GM03348 (cell line): ENCODE measurements at places on chromosomes 12 and 14.

DNA sequence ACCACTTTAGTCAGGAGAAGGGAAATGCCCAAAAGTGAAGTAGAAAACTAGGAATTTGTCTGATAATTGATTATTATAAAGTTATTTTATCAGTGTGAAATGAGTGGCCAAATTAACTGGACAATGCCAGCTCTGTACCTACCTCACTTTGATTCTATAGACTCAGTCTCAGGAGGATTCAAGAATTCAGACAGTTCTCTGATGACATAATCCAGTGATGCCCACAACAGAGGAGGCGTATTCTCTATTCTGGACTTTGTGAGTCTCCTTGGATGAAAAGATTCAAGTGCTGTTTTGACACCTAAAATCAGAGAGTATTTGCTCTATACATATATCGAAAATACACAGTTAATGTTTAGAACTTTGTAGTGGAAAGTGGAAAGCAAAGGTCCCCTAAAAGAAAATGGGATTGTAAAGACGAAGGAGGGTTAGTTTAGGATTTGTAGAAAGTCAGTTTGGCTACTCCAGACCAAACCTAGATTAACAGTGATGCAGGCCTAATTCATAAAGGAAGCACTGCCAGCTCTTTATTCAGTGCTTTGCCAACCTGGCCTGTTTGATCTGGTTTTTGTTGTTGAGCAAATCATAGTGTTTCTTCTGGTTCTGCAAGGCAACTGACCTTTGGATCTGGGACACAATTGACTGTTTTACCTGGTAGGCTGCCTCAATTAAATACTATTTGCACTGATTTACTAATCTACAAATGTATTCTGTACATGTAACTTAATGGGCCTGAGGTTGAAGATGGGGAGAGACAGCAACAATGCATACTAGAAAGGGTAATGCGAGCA, 67.4 kb downstream of the DAD1 start:
- DNase-seq: no peak

DNA sequence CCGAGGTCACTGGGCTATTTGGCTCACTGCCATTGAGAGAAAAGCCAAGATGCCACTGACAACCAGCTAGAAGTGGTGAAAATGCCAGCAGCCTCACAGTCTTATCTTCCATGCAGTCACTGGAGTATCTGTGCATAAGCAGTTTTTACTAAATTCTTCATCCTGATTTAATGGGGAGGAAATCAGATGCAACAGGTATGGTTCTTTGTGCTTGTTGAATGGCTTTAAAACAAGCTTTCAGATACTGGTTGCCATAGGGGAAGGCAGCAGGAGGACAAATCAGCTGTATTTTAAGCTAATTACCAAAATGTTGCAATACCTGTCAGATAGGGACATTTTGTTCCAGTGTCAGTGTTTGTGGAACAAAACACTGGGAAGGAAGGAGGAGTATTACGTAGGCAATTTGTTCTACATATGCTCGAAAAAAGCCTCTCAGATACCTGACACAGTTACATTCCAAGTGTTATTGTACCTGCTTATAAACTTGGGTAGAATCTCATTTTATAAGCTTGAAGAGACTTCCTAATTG, 54.1 kb upstream of the ARHGAP5 start:
- no peak for DNase-seq

- no peak for DNase-seq
These were observed 41.8 kb downstream of the AMN start for GRCh38 chr14:102964152-102964730.

GRCh38 chr12:55707841-55708694, at the start of gene ITGA7:
TSS of gene ITGA7 (minus strand) at chr12:55707904. CDS start at chr12:55707682, 222 bp downstream.
- peak; percentile 85 for DNase-seq

DNA sequence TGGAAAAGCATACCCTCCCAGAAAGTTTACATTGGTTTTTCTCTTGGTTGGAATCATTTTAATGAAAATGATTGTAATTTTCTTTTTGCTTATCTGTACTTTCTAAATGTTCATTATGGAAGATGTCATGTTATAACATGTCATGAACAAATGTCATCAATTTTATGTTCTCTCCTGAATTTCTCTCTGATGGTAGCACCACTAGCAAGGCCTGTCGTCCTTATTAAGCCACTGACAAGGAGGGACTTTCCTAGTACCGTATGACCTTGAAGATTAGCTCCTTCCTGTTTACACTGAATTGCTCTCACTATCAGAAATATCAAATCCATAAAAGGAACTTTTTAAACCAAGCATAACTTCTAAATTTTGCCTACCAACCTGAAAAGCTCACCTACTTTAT, 99.0 kb downstream of the ESR2 start:
- no peak for DNase-seq

- peak; percentile 13 for DNase-seq
These were observed 233.5 kb downstream of the EFCAB11 start for GRCh38 chr14:89720741-89721729.

DNA sequence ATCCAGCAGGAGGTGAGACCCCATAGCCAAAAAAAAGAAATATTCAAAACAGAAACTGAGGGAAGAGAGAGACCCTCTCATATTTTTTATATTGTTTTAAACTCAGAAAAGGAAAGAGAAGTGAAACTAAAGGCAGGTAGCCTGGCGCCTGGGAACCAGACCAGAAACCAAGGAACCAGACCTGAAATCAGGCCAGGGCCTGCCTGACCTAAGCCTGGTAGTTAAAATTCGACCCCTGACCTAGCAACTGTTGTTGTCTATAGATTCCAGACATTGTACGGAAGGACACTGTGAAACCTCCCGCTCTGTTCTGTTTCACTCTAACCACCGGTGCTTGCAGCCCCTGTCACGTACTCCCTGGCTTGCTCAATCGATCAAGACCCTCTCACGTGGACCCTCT, 38.5 kb upstream of the CD163 start:
- DNase-seq: no peak

DNA sequence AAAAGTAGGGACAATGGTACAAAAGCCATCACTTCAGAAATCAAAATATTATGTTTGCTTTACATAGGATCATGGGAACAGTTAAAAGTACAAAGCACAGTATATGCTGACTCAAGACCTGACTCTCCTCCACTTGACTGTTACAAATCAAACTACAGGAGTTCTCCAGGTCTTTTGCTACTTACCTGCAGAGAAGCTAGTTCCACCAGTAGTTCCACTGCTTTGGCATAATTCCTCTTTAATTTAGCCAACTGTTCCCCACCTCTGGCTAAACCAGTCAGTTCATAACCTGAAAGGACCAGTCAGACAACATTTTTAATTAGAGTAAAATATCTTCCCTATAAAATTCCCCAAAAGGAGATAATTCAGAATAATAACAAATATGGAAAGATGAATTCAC, 14.0 kb downstream of the ATP6V1D start:
- no peak for DNase-seq

- DNase-seq: peak; percentile 10
These were observed 104.3 kb downstream of the FLRT2 start for GRCh38 chr14:85634205-85634604.

- DNase-seq: no peak
These were observed 106.0 kb upstream of the CCDC196 start for GRCh38 chr14:66380143-66380542.
